Pancreas (tissue), 10 donors: ENCODE measurements at places on chromosomes 2 and 18. TPM values are rescaled to one million over a fixed set of nuclear protein-coding genes. Genes with fewer than 3 reads are reported as not detected.

TRIM43 gene
- total RNA-seq, result not detected

SULT1C4 gene
- total RNA-seq, result 0.56 TPM

LRP1B gene
- total RNA-seq, result 0.55 TPM

DNA sequence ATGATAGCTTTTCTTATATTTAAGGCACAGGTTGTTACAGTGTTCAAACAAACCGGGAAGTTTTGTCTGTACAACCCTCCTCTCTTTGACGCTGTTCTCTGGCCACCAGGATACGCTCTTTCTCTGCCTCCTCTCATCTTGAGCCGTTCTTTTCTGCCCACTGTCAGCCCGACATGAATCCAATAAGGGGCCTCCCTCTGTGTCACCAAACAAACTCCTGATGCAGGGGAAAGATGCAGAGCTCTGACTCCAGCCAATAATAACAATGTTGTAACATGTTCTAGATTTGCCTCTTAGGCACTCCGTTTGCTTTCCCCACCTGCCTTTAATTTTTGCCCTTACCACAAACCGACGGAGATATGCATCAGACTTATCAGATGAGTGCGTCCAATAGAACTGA lies 449.3 kb downstream of the SLC4A3 start:
- H3K27me3 ChIP-seq, result no peaks in the 10 kb centered on the region
- no peak overlapping the region for H3K4me3 ChIP-seq
- no peaks in the 10 kb centered on the region for H3K36me3 ChIP-seq
- H3K4me1 ChIP-seq, result no peaks in the 10 kb centered on the region

GRCh38 chr2:22326250-22326649 lies 1058.7 kb upstream of the KLHL29 start:
- no peaks in the 10 kb centered on the region for H3K27me3 ChIP-seq
- DNase-seq, result no peak
- no peak overlapping the region for H3K4me3 ChIP-seq
- no peak overlapping the region for H3K27ac ChIP-seq
- H3K36me3 ChIP-seq, result no peaks in the 10 kb centered on the region

- no peak overlapping the region for H3K4me3 ChIP-seq
- H3K4me1 ChIP-seq, result no peaks in the 10 kb centered on the region
These were observed 213.9 kb downstream of the TFCP2L1 start for GRCh38 chr2:121071034-121071504.

- H3K4me1 ChIP-seq, result peaks cover 15% of the 10 kb centered on the region
- DNase-seq, result no peak
- no peaks in the 10 kb centered on the region for H3K27me3 ChIP-seq
- H3K4me3 ChIP-seq, result no peak overlapping the region
These were observed 16.9 kb downstream of the ATL2 start for GRCh38 chr2:38360177-38360576.

DNA sequence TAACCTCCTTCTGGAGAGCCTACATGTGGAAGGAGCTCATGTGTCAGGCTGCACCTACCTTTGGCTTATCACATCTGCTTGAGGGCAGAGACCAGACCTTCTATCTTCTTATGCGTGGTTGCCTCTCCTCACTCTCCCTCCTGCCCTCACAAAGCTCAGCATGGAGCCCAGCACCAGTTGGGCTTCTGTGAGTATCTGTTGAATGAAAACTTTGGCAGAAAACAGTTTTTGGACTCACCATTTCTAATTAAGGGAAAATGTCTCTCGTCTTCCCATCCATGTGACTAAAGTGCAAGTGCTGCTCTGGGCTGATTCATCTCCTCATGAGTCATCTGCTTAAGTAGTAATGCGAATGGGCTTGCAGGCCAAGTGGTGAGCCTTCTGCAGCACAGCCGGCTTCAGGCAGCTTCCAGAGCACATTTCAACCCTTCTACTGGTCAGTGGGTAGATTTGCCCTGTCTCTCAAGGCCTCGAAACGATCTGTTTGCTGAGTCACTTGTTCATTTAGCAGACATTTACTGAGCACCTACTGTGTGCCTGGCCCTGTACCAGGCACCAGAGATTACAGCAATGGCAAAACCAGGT lies 102.6 kb downstream of the VSNL1 start:
- H3K27ac ChIP-seq, result no peak overlapping the region
- DNase-seq, result peak; percentile 33
- no peak overlapping the region for H3K4me3 ChIP-seq
- H3K4me1 ChIP-seq, result peaks cover 8% of the 10 kb centered on the region
- no peaks in the 10 kb centered on the region for H3K36me3 ChIP-seq

DNA sequence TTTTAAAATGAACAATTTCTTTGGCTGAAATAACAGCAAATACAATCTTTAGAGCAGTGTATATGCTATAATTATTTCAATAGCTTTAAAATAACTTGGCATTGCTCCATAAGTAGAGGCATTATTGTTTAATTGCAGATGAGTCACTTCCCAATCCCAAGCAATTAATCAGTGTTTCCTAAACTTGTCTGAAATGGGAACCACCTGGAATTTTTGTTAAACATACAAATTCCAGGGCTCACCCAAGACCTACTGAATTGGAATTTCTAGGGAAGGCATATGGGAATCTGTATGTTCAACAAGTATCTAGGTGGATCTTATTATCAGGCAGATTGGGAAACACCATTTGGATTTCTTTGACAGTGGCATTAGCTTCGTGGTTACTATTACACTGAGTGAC lies 27.1 kb upstream of the FMNL2 start:
- H3K4me3 ChIP-seq, result no peak overlapping the region
- H3K27me3 ChIP-seq, result no peaks in the 10 kb centered on the region
- H3K4me1 ChIP-seq, result no peaks in the 10 kb centered on the region
- H3K27ac ChIP-seq, result no peak overlapping the region
- DNase-seq, result no peak

DNA sequence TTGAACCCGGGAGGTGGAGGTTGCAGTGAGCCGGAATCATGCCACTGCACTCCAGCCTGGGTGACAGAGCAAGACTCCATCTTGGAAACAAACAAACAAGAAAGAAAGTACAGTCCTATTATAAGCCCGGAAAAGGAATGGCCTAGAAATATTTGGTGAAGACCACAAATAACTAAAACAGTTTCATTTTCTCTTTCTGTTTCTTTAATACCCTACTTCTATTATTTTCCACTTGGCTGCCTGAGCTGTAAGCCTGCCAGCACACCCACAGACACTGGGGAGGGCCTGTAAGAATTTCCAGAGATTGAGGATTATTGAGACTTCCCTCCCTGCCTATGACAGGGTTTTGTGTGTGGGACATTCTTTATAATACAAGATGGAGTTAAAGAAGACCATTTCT lies 188.0 kb upstream of the DCC start:
- H3K4me1 ChIP-seq, result no peaks in the 10 kb centered on the region
- no peak overlapping the region for H3K4me3 ChIP-seq
- no peak for DNase-seq
- H3K27ac ChIP-seq, result no peak overlapping the region
- H3K27me3 ChIP-seq, result no peaks in the 10 kb centered on the region
- no peaks in the 10 kb centered on the region for H3K36me3 ChIP-seq
